Islet precursor cell (in vitro differentiated cells): ENCODE measurements at places on chromosomes 1 and 21.

GRCh38 chr21:42456457-42456856 is 39.6 kb downstream of the RSPH1 start:
- peak; percentile 80 for DNase-seq

DNA sequence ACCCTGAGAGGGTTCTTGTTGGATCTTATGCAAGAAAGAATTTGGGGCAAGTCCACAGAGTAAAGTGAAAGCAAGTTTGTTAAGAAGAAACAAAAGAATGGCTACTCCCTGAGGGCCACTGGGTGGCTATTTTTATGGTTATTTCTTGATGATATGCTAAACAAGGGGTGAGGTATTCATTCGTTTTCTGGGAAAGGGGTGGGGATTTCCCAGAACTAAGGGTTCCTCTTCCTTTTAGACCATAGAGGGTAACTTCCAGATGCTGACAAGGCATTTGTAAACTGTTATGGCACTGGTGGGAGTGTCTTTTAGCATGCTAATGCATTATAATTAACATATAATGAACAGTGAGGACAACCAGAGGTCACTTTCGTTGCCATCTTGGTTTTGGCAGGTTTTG is 18.2 kb upstream of the IFI6 start:
- DNase-seq, result peak; percentile 8

GRCh38 chr1:110298991-110299390 is 40.2 kb upstream of the RBM15 start:
- DNase-seq, result no peak

- DNase-seq, result peak; percentile 70
These were observed 4.6 kb downstream of the DMRTA2 start for GRCh38 chr1:50418600-50419109.

DNA sequence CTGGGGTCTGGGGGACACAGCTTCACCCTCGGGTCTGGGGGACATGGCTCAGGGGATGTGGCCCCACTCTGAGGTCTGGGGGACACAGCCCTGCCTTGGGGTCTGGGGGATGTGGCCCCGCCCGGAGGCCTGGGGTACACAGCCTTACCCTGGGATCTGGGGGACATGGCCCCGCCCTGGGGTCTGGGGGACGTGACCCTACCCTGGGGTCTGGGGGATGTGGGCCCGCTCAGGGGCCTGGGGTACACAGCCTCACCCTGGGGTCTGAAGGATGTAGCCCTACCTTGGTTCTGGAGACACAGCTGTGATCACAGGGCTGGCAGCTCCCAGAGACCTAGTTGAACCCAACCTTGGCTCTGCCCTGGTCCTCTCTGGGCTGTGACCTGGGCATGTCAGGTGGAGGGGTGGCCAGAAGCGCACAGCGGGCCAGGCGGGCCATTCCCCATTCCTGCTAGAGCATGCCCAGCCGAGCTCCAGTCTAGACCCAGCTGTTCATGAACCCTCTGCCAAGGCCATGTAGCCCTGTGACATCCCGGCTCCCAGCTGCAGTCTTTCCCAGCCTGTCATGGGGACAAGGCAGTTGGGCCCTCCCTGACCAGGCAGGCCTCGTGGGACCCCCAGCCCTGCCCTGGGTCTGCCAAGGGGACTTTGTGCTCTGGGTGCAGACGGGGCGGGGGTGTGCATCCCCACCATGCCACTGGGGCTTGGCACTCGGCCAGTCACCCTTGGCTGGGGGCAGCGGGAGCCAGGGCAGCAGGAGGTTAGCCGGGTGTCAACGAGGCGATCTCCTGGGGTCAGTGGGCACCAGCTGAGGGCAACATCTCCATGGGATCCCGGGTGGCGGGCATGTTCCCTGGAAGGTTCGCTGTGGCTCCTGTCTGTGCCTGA is 43.9 kb downstream of the WNT9A start:
- no peak for DNase-seq

DNA sequence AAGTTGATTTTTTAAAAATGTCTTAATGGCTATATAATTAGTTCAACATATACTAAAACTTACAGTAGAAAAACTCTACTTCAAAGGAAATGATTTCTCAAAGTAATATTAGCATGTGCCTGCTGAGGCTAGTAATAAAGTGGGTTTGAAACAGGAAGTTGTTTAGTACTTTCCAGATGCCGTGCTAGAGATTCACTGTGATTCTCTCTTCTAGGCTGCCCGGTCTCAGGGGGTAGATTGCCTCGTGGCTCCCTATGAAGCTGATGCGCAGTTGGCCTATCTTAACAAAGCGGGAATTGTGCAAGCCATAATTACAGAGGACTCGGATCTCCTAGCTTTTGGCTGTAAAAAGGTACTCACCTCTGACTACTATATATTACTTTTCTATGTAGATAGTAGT is 9.1 kb downstream of the EXO1 start:
- no peak for DNase-seq

- peak; percentile 60 for DNase-seq
These were observed 46.0 kb downstream of the GRHL3 start for GRCh38 chr1:24364975-24365678.

DNA sequence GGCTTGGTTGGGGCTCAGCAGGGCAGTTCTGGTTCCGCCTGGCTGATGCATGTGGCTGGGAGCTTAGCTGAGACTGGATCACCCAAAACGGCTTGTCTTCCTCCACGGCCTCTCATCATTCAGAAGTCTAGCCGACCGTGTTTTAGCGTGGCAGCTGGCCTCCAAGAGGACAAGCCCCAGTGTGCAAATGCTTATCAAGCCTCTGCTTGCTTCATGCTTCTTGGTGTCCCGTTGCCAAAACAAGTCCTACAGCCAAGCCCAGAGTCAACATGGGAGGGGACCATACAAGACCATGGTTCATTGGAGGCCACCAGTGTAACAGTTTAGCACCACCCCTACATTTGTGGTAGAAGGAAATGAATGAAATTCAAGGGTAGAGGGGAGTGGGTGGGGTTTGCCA is 10.5 kb upstream of the KDF1 start:
- DNase-seq, result no peak

DNA sequence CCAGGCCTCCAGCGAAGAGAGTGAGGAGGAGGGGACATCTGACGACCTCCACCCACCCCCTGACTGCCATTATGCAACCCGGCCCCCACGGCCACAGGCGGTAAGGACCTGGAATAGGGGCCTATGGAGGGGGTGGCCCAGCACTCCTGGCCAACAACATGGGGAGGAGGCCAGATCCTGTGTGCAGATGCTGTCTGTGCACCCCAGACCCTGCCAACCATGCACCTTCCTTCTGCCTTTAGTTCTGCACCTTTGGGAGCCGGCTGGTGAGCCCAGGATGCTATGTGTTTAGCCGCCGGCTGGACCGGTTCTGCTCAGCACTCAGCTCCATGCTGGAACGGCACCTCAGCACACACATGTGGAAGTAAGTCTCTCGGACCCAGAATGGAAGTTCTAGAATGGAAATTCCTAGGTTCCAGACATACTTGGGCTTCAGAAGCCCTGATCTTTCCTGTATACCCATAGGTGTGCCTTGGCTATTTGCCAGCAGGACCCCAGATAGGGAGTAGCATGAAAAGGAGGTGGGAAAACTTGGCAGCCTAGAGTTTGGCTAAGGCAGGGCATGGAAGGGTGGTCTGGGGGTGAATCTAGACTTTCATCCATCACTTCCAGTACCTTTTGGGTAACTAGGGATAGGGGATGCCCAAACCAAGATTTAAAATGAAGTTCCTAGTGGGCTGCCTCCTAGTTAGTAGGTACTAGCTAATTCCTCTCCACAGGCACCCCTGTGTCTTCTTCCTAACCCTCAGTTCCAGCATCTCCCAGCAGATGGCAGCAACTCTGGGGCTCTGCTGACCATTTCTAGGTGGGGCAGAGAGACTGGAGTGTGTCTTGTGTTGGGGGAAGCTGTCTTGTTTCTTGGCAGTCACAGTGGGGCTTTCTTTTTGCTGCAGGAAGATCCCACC is 3.6 kb upstream of the CYB561D1 start:
- peak; percentile 88 for DNase-seq

GRCh38 chr1:38858833-38859560 is 575 bp downstream of the RRAGC start:
- peak; percentile 76 for DNase-seq

- peak; percentile 19 for DNase-seq
These were observed 6.1 kb upstream of the ADORA1 start for GRCh38 chr1:203121186-203122015.

- DNase-seq, result no peak
These were observed 96.1 kb upstream of the PRMT6 start for GRCh38 chr1:106960412-106960811.

DNA sequence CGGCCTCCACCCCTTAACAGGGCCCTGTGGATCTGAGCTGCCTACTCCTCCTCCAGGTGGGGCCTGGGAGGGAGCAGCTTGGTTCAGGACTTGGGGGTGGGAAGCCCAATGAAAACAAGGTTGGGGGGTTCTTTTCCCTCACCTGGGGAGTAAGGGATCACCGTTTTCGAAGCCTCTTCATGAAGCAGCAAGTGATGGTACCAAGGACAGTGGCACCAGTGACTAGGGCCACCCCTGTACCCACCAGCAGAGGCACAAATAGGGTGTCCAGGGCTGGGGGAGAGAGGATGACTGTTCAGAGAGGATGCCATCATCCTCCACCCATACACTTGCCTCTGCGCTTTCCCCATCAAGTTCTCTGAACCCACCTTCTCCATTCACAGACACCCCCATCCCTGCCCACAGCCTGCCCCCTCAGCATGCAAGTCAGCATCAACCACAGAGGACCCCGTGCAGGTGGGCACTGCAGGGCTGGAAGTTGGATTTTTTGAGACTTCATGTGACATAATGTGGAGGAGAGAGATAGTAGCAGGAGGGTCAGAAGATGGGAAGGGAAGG is 6.7 kb downstream of the IGSF8 start:
- DNase-seq, result no peak

GRCh38 chr1:224301391-224301790 is 28.6 kb downstream of the NVL start:
- DNase-seq, result no peak

DNA sequence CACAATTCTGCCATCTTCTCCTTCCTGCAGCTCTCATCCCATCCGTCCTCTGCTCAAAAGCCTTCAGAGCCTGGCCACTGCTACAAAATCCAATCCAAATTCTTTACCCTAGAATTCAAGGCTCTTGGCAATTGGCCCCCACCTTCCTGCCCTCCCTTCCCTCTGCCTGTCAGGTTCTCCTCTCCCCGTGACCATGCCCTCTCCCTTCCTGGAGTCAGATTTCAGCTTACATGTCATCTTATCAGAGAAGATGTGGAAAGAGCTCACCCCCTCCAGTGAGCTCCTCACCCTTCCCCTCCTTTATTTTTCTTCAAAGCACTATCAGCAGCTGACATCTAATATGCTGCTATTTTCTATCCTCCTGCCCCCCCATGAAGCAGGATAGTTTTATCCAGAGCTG is 86.9 kb downstream of the GRIK3 start:
- DNase-seq, result no peak

- no peak for DNase-seq
These were observed 26.8 kb upstream of the BACH1 start for GRCh38 chr21:29271927-29272333.

GRCh38 chr1:97202481-97203380 is 481.1 kb downstream of the PTBP2 start:
- DNase-seq, result peak; percentile 83

- DNase-seq, result no peak
These were observed 13.4 kb downstream of the CLEC20A start for GRCh38 chr1:178483251-178483957.

- no peak for DNase-seq
These were observed 22.7 kb downstream of the KCNQ4 start for GRCh38 chr1:40806240-40806639.

DNA sequence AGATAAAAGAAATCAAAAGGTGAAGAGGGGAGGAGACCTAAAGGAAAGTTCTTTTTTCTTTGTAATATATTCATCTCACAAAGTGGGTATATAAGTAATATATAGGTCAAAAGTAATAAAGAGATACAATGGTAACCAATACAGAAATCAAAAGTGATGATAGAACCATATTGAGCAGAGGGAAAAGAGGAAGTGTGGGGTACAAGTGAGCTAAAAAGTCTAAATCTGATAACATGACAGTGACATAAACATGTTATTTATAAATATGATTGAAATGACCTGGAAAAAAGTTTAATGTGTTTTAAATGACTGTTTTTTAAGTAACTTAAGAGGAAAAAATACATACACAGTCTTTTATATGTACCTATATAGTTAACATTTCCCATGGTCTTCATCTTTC is 70.5 kb downstream of the MRPL39 start:
- DNase-seq, result no peak

DNA sequence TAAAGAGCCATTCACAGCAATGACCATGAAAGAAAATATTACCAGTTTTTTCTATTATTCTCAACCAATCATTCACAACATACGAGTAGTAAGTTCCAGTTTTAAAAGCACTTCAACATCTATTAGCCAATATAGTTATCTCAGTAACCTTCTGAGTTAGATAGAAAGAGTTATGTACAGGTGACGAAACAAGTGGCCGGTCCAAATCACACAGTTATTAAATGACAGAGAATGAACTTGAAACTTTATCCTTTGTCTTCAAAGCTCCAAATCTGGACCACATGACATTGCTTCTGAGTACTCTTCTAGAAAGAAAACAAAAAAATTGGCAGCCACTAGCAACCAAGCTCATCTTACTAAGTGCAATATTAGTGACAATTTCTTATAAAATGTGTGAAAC is 393.8 kb downstream of the OMA1 start:
- DNase-seq, result no peak

DNA sequence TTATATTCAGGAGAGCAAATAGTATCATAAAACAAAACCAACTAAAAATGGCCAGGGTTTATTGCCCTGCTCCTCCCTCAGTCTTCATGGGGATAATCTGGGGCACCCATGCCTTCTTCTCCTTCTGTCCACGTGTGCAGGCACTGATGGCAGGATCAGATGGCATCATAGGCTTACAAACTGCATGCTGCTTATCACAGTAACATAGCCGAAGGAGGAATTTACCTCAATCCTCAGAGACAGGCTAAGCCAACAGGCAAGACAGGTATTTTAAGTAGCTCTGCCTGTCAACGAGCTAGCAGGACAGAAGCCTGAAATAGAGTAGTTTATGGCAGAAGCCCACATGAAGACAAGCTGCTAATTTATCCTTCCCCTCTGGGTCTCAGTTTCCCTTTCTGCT is 9.4 kb downstream of the LAMB3 start:
- DNase-seq, result no peak

DNA sequence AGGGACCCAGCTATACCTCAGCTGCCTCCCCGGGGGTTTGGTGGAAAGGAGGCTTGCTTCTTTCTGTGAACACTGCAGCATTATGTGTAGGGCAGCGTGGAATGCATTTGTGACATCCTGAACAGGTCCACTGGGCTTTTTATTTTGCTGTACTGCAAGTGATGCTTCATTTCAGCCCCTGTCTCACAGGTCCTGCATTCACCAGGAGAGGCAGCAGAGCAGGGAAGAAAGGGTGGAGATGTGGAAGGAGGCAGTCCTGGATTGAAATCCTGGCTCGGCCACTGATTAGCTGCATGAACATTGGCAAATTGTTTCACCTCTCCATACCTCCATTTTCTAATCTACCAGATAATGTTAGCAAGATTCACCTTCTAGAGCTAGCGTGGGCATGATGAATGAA is 77.9 kb upstream of the ZBTB18 start:
- no peak for DNase-seq
